Fibroblast of the conjunctiva (primary cell): ENCODE measurements at places on chromosomes 5 and 9.
A peak's percentile ranks its signal among the peaks of the same experiment; 100 is the strongest.

- DNase-seq, result peak; percentile 93
Observed at GRCh38 chr5:179818746-179819295, 1.9 kb upstream of the SQSTM1 start.

DNA sequence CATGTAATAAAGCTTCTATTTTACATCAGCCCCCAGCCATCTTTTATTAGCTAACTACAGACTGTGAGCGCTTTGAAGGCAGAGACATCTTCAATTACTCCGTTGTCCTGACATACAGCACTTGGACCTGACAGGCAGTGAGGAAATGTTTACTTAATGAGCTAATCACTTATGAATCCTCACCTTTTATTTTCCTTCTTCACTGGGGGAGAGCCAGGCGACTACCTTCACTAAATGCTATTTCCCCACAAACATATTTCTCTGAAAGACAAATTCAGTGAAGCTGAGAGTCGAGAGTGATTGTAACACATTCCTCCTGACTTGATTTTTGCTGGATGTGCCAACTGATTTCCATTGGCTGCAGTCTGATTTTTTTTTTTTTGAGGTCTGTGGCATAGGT is 192.1 kb upstream of the CLINT1 start:
- no peak for DNase-seq

GRCh38 chr9:14451949-14452348 is 138.0 kb upstream of the NFIB start:
- no peak for DNase-seq

DNA sequence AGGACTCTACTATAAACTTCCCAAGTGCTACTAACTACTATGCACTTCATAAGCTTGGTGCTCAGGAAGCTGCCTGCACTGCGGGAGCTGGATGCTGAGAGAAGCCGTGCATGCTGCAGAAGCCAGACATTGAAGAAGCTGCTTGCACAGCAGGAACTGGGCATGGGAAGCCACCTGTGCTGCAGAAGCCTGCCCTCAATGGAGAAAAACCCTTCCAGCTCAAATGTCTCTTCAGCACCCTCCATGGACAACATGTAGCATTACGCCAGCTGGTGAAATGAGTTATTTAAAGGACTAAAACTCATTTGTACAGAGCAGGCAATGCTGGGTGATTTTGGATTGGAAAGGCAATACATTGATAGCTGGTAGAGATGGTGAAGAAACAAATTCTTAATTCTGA is 247.2 kb downstream of the KIF4B start:
- DNase-seq, result no peak

GRCh38 chr5:20340126-20340525 is 352.1 kb upstream of the CDH18 start:
- DNase-seq, result no peak

DNA sequence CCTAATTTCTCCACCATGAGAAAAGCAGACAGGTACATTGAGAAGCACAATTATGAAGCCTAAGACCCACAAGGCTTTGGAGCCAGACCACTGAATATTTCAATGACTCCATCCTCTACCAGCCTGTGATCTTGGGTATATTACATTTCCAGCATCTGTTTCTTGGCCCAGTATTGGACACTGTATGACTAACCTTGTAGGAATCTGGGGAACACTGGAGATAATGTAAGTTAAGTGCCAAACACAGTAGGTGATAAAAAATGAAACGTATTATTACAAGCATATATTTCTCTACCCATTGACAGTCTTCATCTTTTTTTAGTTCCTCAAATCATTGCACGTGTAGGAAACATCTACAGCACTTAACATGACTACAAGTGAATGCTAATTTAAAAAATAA is 28.6 kb upstream of the FEM1C start:
- no peak for DNase-seq

DNA sequence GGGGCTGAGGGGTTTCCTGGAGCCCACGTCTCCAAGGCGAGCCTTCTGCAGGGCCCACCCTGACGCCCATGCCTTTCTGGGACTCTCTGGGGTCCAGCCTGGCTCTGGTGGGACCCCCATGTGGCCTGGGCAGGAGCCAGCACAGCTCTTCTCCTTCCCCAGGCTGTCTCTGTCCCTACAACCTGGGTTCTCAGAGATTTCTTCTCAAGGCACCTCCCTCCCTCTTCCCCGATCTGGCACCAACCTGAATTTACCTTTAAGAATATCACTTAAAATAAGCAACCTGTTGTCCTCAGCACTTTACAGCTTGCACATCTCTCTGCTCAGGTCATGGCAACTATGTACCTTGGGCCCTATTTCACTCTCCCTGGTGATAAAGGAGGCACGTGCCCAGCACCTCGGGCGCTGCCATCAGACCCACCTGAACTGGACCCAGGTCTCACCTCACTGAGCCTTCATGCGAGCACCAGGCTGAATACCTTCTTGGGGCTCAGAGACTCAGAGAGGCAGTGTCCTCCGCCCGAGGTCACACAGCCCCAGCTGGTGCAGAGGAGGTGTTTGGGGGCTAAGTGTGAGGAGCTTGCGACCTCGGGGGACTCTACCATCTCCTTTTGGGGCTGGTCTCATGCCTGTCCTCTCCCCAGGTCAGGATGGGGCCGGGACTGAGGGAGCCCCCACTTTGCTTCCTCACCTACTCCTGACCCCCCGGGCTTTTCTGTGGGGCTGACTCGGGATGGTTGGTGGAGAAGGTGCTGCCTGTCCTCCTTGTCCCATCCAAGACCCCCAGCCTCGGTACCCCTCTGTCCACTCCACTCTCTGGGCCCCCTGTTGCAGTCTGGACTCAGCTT is 217.7 kb downstream of the C9orf50 start:
- DNase-seq, result no peak

DNA sequence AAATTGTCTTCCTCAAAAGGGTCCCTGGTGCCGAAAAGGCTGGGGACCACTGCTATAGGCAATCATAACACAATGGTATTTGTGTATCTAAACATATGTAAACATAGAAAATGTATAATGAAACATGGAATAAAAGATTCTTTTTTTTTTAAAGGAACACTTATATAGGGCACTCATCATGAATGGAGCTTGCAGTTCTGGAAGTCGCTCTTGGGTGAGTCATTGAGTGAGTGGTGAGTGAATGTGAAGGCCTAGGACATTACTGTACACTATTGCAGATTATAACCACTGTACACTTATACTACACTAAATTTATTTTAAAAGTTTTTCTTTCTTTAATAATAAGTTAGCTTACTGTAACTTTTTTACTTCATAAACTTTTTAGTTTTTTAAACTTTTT is 176.4 kb downstream of the ARRDC3 start:
- no peak for DNase-seq

DNA sequence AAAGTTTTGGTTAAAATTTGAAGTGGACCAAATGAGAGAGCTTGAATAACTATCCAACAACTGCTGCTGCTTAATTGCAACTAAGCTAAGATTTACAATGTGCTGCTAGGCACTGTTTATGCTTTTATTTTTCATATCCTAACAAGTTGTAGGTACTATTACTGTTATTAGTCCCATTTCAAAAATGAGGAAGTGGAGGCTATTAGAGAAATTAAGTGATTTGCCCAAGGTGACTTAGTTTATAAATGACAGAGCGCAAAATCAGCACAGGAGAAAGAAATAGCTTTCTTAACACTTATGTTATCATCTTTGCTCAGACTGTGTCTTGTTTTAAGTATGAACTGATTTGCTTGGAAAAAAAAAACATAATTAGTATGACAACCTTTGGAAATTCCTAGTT is 23.1 kb downstream of the WDR36 start:
- DNase-seq, result no peak

- no peak for DNase-seq
Observed at GRCh38 chr5:53490747-53491146, 10.3 kb downstream of the FST start.

DNA sequence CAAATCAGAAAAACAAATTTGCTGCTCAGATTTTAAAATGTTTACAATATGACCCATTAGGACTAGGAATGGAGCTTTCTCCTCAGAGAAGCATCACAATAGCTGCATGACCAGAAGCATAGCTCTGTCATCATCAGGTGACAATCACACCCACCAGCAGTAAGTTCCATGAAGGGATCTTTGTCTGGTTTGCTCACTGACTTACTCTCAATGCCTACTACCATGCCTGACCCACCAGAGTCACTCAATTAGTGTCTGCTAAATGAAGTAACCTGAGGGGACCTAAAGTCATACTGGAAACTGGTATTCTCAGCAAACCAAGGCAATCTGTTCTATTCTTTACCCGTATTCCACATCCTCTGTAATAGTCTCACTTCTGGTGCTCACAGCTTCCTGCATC is 7.7 kb downstream of the ERMP1 start:
- DNase-seq, result no peak

- DNase-seq, result peak; percentile 81
Observed at GRCh38 chr9:35079426-35080341, at the start of gene FANCG. FANCG (minus strand) TSS chr9:35079942; CDS start chr9:35079524, 418 bp downstream.

DNA sequence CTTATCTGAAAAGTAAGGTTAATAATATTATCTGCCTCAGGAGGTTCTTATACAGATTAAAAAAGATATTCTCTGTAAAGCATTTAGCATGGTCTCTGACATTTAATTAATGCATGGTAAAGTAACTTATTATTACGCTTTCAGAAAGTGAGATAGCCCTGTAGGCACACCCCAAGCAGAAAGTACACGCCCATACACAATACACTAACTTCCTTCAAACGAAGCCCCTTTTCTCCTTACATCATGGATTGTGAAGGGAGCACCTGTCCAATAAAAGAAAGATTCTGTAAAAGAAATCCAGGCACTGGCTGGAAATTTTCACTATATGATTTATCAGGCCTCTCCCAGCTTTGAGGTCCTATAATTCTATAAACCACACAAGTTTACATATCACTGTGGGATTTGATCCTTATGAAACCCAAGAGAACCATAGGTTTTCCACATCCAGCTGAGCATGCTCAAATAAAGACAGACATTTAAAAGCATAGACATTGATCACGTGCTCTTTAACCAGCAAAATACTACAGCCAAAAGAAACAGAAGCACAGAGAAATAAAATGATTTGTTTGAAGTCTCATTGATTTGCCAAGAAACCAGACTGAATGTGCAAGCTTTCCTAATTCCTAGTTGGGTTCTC is 14.1 kb upstream of the NR3C1 start:
- DNase-seq, result no peak

GRCh38 chr5:117149312-117149711 is 574.7 kb upstream of the SEMA6A start:
- no peak for DNase-seq

- no peak for DNase-seq
Observed at GRCh38 chr9:93596399-93596798, 20.0 kb downstream of the PHF2 start.

DNA sequence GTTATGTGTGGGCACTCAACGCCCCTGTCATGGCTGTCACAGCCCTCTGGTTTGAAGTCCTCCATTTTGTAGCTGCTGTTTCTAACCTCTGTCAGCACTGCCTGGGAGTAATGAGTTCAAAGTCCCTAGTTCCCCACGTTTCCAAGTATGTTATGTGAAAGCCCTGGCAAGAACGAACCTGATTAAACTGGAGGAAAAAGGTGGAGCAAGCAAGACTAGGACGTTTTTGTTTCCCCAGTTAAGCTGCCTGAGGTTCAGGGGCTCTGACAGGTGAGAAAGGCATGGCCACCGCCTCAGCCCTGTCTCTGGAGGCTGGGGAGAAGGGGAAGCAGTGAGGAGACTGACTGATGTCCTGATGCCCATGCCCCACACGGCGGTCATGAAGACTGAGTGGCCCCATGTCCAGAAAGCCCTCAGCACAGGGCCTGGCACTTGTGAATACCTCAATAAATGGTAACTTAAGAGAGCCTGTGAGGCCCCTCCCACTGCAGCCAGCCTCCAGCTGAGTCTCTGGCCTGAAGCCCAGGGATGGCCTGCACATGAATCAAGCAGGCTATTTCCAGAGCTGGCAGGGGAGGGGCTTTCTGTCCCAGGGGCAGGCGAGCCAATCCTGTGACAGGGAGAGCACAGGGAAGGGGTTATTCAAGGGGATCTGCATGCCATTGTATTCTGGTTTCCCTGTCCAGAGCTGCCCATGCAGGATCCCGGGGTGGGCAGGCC is 61.8 kb downstream of the PFDN1 start:
- peak; percentile 84 for DNase-seq

- peak; percentile 53 for DNase-seq
Observed at GRCh38 chr9:96686638-96687335, 31.7 kb upstream of the PRXL2C start.

GRCh38 chr5:18544421-18544820 is 910.2 kb downstream of the TAF11L14 start:
- no peak for DNase-seq

- DNase-seq, result no peak
Observed at GRCh38 chr5:109035436-109035835, 287.7 kb downstream of the FER start.

GRCh38 chr5:140344683-140345423 is 1.6 kb downstream of the HBEGF start:
- no peak for DNase-seq

DNA sequence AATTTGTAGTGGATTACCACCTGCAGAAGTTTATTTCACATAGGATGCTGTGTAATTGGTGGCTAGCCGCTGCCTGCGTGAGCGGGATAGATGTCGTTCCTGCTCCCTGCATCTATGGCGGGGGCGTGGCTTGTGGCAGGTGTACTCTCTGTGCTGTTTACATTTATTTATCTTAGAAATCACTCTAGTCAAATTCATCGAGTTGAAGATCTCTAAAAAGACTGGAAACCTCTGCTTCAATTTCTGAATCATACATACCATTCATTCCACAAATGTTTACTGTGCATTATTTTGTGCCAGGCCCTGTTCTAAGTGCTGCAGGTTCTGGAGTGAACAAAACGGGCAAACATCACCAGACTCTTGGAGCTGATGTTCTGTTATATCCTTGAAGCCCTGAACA is 11.9 kb downstream of the ROPN1L start:
- no peak for DNase-seq

DNA sequence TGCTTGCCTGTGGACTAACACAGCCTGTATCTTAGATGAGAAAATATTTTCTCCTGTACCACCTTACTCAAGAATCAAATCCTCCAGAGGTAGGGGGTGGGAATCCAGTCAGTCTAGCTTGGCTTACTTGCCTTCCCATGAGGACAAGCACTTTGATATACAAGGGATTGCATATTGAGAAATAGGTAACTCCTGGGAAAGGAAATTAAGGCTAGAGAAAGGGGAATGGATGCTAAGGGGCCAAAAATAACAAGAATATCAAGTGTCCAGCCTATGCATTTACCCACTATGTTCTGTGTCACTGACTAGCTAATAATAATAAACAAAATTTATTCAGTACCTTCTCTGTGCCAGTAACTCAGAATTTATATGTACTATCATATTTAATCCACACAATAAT is 21.4 kb upstream of the SNX2 start:
- peak; percentile 42 for DNase-seq

DNA sequence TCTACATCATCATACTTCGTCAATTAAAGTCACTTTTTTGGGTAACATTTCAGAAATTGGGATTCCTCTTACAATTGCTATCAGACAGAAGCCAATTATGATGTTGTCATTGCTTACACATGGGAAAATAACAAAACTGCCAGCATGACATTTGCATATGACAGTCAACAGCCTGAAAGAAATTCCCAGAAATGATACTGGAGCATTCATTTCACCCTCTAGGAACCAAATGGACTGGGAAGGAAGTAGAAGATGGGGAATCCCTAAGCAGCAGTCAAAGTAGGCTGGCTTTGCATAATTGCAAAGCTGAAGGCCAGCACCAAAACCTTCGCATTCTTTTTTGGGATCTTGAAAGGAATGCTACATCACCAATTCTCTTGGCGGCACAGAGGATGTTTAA is 10.7 kb downstream of the HMGCS1 start:
- no peak for DNase-seq

GRCh38 chr9:116572095-116572748 is 114.9 kb upstream of the TRIM32 start:
- DNase-seq, result peak; percentile 86
